GM03348 (cell line): ENCODE measurements at places on chromosomes 7 and 10.

DNA sequence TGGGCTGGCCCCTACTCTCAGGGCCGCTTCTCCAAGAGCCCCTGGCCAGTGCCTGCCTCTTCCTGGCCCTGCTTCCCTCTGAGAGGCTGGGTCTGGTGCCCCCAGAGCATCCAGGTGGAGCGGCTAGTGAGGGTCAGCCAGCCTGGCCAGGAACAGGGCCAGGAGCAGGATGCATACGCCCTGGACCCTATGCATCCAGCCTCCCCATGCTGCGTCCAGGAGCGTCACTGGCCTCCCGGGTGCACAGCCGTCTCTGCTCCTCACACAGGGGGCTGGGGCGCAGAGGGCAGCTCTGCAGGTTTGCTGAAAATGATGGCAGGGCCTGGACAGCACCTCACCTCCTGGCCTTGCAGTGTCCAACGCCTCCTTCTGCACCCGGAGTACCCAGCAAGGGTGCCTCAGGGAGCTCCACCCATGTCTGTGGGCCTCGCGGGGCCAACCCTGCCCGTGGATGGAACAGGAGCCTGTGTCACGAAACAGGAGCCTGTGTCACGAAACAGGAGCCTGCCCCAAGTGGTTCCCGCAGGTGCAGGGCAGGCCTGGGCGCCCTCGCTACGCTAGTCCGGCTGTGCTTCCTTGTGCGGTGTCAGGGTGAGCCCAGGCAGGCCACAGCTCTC, 246.2 kb upstream of the PPP2R2D start:
- DNase-seq: no peak

GRCh38 chr10:3119796-3120459, 52.6 kb downstream of the PFKP start:
- peak; percentile 57 for DNase-seq

DNA sequence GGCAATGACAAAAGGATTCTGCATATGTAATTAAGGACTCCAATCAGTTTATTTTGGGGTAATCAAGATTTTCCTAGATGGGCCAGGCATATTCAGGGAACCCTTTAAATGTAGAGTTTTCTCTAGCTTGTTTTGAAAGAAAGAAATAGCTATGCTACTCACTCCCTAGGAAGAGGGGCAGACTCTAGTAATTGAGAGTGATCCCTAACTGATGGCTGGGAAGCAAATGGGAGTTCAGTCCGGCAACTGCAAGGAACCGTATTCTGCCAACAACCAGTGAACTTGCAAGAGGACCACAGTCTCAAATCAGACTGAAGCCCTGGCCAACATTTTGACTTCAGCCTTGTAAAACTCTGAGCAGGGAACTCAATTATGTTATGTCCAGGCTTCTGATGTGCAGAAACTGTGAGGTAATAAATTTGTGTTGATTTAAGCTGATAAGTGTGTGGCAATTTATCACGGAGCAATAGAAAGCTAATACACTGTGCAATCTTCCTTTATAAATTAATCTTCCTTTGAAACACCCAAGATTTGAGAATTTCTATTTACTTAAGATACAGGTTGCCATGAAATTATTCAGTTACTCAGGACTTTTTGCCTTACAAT, 14.0 kb downstream of the AOAH start:
- DNase-seq: no peak

DNA sequence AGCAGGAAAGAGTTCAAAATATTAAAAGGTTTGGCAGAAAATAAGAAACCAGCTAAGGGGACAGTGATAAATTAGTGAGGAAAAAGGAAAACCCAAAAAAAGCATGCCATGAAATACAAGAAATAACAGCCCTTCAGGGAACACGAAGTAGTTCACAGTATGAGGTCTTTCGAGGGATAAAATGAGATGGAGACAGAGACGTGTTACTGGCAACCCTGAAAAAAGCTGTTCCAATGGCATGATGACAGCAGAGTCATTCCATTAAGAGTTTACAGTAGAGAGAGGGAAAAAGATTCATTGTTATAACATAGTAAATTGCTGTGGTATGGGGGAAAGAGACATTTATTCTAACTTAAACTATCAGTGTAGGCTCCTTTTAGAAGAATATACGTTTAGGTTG, 391.2 kb downstream of the ANKRD7 start:
- DNase-seq: no peak

GRCh38 chr7:51620706-51621105, 304.1 kb upstream of the COBL start:
- DNase-seq: no peak

- DNase-seq: no peak
Measured at GRCh38 chr7:5266191-5267028, 16.3 kb upstream of the SLC29A4 start.

GRCh38 chr7:30912021-30912730, 523 bp downstream of the AQP1 start:
- no peak for DNase-seq

DNA sequence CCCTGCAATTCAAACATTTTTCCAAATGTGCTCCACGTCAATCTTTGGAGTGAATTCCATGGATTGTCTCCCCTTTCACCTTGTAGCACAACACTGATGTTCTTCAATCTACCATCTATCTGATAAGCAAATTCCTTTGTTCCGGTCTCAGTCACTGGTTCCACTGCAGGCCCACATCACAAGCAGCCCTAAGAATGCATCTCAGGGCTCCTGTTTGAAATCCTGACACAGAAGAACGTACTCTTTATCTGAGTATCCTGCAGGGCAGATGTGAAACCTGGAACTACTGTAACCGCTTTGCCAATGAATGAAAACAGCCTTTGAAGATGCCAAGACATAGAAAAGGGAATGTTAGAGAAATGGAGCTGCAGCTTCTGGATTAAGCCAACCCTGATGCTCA, 62.9 kb upstream of the FAM133B start:
- no peak for DNase-seq

DNA sequence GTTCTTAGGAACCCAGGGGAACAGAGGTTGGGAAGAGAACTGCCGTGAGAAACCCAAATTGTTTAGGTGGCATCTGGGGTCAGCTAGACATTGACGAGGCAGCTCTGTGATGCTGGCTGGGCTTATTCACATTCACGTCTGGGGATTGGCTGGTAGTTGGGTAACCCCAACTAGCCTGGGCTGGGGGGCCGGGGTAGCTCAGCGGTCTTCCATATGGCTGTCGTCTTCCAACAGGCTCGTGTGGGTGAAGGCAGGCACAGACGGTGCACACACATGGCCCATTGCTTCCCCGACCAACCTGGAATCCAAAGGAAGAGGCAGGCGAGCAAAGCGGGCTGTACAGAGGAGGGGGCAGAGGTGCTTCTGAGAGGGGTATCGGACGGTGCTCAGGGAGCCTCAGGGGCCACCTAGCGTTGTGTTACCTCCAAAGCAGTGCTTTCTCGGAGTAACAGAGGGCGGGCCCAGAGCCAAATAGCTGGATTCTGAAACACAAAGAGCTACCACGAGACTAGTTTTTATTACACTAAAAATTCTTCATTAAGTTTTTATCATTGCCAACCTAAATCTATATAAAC, 34.5 kb downstream of the MKI67 start:
- no peak for DNase-seq

GRCh38 chr7:71705901-71706596, 574.1 kb downstream of the GALNT17 start:
- DNase-seq: no peak

- DNase-seq: no peak
Measured at GRCh38 chr7:118877187-118877586, 652.7 kb downstream of the ANKRD7 start.

- no peak for DNase-seq
Measured at GRCh38 chr10:125591886-125592285, 91.1 kb downstream of the TEX36 start.

DNA sequence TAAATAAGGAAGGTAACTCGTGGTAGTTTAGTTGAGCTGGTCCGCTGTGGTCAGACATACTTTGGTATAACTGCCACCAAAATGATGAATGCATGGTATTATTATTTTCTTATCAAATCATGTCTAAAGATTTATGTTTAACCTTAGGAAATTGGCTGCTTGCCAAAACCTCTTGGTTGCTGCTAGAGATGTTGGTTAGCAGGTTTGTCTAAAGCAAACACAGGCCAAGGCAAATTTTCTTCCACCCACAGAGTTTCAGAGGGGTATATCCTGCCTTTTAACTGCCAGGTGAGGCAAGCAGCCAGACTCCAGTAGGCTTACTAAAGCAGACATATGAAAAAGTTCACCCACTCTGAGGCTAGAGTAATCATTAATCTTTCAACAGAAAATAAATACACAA, 101.4 kb downstream of the SEMA3E start:
- DNase-seq: peak; percentile 4

DNA sequence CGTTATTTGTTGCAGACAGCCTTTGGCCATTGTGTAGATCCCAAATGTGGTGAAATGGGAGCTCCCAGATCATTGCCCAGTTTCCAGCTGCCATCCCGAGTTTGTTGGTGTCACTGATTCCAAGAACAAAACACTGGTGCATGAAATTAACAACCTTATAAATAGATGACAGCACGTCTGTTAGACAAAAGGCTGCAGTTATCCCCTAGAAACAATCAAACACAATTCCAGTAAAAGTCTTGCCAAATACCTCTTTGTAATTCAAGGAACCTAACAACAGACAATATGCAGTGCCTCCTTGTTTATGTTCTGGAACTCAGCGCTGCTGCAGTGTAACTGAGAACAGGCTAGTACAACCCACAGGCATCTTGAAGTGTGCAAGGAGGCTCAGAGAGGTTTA, 404.5 kb downstream of the PAXIP1 start:
- DNase-seq: no peak

- DNase-seq: no peak
Measured at GRCh38 chr10:23534326-23534725, 95.5 kb downstream of the OTUD1 start.

GRCh38 chr10:14616465-14616864, 158.2 kb downstream of the FAM107B start:
- DNase-seq: no peak

DNA sequence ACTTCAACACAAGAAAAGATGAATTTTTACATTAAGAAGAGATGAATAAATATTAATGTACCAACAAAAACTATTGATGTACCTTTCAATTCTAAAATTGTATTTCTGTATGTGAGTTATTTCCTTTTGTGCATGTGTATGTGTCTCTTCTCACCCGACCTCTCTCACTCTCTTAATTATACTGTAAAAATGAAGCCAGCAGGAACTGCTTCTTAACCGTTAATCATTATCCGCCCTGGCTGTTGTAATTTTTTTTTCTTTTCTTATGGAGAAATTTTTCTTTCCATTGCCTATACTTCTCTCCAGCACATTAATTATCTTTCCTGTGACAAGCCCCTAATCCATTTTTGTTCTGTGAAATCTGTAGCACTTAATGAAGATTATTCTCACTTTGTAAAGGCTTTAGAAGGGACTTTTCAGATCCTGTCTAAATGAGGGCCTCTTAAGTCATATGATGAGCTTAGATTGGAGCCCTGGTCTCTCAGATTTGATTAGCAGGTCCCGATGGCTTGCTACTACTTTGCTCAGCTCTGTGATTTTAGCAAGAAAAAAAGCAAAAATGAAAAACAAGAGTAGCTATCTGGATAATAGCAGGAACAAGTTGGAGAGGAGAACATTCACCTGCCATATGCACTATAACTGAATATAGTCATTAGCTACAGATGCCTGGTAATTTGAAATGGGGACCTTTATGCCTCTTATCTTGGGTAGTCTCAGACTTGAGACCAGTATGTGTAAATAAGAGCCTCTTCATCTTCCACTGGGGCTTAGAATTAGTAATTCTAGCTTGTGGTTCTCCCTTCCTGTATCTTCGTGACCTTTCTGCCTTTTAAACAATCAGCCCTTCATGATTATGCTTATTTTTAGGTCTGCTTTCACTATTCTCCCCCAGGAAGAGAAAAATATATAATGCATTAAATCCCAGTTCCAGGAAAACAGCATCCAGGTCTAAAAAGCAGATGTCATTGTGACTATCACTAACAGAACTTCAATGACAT, 80.0 kb upstream of the COL1A2 start:
- DNase-seq: no peak

DNA sequence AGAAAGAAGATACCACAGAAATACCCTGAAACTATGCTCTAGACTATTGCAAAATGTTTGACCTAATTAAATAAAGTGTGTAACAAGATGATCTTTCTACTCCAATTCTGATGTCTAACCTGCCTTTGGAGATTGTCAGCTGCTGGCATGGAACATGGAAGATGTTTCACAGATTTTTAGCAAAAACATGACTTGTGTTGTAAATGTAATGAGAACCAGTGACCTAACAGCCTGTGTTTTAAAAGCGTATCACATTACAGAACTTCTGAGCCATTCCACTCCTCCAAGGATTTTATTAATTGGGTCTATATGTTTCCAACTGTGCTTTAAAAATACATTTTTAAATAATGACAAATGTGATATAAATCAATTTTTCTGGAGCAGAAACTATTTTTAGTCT, 526.3 kb upstream of the SEMA3D start:
- DNase-seq: no peak

GRCh38 chr7:4260867-4261600, 421.1 kb upstream of the FOXK1 start:
- DNase-seq: no peak

DNA sequence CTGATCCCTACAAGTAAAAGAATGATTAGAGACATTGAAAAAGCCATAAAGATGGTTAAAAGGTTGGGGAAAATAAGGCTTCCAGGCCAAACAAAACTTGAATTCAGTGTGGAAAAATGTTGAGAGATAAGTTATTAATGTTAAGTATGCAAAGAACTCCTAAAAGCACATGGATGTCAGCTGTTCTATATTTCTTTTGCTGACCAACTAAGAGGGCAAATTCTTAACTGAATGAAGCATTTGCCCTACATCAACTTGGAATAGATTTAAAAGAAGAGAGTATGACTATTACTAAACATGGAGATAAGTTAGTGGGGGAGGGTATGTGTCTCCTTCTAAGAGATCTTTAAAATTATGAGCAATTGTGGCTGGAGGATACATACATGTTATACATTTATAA, 124.8 kb downstream of the KIAA1217 start:
- peak; percentile 61 for DNase-seq

DNA sequence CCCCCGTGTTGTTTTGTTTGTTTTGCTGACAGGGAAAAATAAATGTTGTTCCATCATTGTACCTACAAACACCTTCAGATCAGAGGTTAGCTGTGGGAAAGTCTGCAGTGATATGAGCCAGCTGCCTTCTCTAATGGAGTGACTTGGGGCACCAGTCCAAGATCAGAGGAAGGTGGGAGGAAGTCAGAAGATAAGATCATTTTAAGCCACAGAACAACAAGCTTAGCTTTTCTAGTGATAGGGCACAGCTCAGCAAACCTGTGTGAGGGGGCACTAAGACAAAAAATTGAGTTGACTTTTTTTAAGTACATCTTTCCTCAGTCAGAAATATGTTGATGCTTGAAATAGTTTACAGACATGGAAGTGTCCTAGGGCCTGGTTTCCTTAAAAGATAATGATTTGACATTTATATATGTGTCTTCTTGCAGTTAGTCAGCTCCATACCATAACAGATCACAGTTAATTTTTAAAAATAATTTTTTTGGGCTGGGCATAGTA, 240.3 kb upstream of the KAT6B start:
- no peak for DNase-seq

DNA sequence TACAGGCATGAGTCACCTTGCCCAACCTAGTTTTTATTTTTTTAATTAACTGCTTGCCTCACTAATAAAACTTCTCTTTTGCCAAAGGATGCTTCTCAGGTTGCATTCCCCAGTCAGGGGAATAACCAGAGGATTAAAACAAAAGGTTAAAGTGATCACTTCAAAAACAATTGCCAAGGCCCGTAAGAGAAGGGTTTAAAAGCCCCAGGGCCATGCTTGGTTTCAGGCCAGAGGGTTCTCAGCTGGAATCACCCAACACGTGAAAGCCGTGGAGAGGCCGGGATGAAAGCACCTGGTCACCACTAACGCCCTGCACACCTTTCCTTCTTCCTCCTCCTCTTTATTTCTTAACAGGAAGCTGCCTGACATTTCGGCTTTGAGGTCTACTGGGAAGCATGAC, 587.5 kb downstream of the PTPRN2 start:
- DNase-seq: no peak

- DNase-seq: no peak
Measured at GRCh38 chr10:103512166-103512565, 18.7 kb downstream of the NEURL1 start.
